ENCODE measurements at places on chromosomes 16 and 17.
A peak's percentile ranks its signal among the peaks of the same experiment; 100 is the strongest.

- DNase-seq, result no peak
Measured at GRCh38 chr17:79027925-79028491, 4.0 kb downstream of the C1QTNF1 start.

DNA sequence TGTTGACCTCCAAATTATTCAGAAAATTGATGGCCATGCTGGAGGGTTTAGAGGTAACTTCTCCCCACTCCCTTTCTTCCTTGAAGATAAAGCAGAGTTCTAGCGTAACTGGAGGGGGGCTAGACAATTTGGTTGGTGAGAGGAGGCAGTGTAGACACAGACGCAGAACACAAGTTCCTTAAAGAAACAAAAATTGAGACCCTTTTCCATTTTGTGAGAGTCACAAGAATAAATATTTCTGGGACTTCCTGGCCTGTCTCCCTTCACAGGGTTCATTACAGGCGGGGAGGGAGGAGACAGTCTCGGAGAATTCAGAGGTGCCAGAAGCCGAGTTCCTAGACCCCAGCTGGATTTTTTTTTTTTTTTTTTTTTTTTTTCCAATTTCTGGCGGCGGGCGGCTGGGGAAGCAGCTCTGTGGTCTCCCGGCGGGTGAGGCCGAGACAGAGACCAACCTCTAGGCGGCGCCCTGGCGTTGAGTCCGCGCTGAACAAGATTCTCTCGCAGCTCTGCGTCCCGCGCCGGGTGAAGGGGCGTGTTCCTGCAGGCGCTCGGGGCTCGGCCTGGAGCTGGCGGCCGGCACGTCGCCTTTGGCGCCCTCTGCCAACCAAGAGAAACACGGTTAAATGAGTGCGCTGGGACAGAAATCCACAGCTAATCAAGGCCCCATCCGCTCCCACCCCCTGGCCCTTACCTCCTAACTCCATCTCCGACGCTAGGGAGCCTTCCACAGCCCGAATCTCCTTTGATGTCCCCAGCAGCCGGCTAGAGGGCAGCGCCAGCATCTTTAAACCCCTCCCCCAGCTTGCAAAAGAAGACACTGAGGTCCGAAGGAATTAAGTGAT lies 10.2 kb upstream of the HOXB9 start:
- no peak for DNase-seq

GRCh38 chr17:57377094-57377493 lies 120.8 kb downstream of the MSI2 start:
- no peak for DNase-seq

DNA sequence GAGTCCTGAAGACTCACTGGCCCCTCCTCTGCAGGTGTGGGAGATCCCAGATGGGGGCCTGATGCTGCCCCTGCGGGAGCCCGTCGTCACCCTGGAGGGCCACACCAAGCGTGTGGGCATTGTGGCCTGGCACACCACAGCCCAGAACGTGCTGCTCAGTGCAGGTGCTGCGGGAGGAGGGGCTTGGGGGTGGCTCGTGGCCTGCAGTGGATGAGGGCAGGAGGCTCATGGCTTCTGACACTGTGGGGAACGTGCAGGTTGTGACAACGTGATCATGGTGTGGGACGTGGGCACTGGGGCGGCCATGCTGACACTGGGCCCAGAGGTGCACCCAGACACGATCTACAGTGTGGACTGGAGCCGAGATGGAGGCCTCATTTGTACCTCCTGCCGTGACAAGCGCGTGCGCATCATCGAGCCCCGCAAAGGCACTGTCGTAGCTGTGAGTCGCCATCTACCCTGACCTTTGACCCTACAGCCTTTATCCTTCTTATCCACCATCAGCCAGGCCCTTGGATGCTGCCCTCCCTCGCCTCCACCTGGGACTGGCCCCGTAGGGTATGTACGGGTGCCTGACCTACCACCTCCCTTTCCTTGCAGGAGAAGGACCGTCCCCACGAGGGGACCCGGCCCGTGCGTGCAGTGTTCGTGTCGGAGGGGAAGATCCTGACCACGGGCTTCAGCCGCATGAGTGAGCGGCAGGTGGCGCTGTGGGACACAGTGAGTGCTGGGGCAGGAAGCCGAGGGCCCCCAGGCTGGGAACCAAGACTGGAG lies 3.6 kb downstream of the CORO1A start:
- DNase-seq, result no peak

DNA sequence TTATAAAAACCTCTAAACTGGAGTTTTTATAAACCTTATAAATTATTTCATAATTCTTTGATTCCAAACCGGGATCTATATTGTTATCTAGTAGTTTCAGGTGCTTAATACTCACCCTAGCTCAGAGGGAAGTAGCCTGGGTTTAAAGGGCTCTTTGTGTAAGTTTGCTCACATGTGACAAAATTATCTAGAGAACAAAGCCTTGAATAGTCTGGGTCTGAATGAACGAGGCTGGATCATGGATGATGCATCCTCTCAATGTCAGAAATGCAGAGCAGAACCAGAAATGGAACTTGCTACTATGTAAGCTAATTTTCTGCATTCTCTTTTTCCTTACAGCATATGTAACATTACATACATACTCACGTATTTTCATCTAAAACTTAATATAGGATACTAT lies 103.9 kb upstream of the NETO2 start:
- DNase-seq, result no peak

DNA sequence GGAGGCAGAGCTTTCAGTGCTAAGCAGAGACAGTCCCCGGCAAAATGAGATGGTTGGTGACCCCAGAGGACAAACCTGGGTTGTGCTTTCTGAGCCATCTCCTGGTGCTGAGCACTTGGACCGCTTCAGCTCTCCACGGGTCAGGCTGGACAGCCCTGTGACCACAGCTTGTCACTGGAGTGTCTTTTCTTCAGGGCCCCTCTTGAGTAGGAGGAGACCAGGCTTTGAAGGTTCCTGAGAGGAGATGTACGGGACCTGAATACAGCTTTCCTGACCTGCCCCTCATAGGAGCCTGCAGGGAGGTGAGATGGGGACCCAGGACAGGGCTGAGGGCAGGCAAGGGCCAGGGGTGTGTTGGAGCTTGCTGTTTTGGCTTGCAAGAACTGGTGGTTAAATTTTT lies 17.8 kb upstream of the ADGRG1 start:
- no peak for DNase-seq

DNA sequence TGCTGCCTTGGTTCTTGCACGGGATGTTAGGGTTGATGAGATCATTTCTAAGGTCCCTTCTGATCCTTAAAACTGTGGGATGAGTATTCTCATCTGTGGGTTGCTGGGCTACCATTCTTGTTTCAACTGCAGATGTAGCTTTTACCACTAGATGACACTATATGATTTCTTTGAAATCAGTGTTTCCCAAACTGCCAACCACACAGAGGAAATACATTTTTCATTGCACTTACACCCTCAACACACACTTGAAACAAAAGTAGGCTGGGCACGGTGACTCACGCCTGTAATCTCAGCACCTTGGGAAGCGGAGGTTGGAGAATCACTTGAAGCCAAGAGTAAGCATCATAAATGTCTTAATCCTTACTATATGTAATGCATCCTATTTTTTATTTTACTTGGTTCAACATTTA lies 15.3 kb downstream of the LCMT1 start:
- peak; percentile 22 for DNase-seq

GRCh38 chr16:54240271-54241129 lies 46.1 kb downstream of the IRX3 start:
- DNase-seq, result no peak

DNA sequence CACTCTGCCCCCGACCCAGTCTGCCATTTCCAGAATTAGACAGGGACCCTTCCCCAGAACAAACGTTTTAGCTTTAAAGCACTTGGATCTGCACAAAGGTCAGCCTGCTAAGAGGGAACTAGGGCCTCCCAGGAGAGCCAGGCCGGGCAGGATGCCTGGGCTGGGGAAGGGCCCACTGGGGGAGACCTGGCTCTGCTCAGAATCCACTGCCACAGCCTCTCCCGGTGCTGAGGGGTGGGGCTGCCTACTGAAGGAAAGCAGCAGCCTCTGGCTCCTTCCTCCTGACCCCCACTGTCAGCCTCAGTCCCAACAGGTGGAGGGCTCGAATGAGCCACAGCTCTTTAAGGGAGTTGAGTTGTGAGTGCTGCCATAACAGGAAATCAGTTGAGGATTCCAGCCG lies 1.7 kb downstream of the YBX2 start:
- no peak for DNase-seq

GRCh38 chr16:13527332-13527731 lies 392.6 kb upstream of the ERCC4 start:
- DNase-seq, result no peak

Measured in LNCaP clone FGC (cell line).